ENCODE measurements at places on chromosomes 11 and 22.

DNA sequence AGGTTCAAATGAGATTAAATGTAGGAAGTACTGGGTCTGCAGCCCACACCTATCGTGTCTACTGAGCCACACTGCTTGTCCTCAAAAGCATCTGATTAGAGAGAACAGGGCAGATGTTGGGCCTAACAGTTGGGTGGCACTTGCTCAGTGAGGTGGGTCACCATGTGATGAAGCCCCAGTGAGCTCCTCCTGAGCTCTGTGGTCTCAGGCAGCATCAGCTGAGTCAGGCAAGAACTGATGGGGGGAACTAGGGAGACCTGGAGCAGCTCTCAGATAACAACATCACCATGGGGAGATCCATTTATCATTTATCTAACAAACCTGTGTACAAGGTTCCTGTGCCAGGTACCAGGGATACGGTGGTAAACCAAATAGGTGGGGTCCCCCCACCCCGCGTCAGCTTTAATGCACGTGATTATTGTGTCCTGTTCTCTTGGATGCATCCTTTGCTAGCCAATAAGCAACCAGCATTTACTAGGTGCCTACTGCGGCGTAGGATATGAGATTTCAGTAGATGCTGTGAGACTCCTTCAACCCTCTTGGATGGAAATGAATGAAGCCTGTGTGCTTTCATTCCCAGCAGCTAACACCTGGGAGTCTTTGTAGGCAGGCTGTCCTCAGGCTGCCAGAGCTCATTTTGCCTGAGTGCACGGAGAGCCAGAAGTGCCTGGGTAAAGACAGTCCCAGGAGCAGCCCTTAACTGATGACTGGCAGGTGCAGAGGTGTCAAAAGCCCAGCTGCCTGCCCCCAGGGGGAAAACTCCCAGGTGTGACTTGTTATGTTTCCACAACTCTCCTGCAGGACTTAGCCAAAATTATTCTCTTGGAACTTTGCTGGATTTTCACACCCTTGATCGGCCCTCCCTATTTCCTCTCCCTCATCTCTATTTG lies 73.6 kb upstream of the NARS2 start:
- no peak for DNase-seq

DNA sequence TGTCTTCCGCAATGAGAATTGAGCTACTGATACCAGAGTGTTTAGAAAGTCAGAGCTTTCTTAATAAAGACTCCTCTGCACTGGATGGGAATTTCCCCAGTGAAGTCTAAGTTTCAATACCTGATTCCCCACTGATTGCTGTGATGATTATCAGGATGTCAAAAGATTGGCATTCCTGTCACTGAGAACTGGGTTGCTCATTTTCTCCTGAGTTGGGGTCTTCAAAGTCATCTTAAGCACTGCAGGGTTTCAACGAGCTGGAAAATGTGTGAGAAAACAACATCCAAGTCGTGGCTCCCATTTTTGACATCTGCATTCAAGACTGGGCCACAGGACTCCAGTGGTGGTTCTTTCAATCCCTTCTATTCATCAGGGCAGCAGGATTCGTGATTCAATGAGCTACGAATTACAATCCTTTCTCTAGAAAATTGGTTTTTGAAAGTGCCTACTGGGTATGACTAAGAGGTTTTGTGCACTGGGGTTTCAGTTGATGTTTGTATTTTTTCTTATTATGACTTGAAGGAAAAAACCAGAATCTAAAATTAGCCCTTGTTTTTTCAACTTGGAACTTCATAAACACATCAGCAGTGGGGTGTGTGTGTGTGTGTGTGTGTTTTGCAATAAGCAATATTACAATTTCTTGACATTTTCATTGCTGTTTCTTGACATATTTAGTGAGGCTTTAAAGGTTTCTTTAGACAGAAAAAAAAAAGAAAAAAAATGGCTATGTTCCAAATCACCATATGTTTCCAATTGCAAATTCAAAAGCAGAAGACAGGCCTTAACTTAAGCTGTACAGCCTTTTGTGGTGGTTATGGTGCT lies 233.0 kb downstream of the FAM76B start:
- DNase-seq = no peak

DNA sequence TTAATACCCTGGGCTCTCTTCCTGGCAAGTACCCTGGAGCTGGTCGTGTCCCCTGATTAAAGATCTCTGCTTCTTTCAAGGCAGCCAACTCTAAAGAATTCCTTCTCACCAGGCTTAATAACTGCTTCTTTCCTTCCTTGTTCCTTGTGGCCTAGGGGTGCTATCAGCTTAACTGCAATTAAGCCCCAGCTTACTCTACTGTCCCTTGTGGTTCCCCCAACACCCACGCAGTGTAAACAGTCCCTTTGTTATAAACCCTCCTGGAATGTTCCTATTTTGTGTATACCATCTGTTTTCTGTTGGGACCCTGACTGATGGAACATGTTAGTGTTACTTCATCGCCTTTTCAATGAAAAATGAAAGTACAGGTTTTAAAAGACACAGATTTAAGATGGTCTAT lies 126.4 kb upstream of the KIRREL3 start:
- DNase-seq = no peak

DNA sequence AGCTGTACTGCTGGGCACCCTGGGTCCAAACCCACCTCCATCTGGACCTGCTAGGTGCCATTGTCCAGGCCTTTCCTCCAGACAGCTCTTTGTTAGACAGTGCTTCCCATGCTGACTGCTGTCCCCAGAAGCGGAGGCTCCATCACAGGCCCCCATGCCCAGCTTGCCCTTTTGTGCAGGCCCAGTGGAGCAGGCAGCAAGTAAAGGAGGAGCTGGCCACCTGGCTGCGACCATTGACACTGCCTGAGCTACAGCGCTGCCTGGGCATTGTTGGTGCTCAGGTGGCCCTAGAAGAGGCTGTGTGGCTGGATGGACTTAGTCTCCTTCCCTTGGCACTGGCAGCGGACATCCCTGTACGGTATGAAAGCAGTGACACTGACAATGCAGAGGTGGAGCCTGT lies 1.5 kb downstream of the DNHD1 start:
- DNase-seq = no peak

GRCh38 chr11:75639762-75640181 lies 29.1 kb downstream of the MAP6 start:
- no peak for DNase-seq

DNA sequence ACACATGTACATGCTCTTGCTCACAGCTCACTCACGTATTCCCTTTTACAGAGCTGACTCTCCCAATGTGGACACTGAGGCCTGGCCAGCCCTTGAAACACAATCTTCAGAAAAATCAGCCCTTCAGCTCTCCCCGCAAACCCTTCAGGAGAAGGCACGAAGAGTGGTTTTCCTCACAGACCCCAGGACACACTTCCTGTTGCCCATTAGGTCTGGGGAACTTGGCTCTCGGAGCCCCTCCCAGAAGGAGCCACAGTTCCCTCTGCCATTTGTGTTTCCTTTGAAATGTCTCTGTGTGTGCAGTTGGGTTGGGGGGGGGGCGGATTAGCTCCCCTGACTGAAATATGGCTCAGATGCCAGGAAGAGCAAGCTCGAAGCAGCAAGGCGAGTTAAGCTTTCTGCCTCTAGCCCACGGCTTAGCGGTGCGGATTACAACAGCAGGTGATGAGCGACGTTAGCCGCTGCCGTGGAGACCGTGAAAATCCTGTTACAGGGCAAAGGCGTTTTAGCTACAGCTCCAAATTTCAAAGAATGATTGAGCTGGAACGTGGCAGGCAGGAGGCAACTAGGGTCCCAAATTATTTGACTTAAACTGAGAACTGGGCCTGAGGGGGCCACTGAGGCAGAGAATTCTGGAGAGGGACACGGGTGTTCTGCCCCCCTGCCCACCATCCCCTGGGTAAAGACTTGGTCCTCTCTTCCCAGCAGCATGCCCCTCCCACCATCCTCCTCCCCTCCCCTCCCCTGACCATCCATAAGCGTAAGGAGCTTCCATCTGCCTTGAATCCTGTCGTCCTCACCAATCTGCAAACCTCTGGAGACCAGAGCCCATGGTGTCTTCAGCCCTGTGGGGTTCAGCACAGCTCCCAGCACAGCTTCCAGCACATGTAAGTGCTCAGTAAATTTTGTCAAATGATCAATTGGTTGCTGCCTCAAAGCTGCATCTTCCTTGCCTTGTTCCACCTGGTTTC lies 598.6 kb downstream of the BUD13 start:
- DNase-seq = no peak

GRCh38 chr11:110455718-110456117 lies 26.0 kb downstream of the FDX1 start:
- no peak for DNase-seq

GRCh38 chr11:3195251-3196160 lies 23.1 kb downstream of the MRGPRG start:
- no peak for DNase-seq

GRCh38 chr11:101528541-101528940 lies 55.3 kb downstream of the TRPC6 start:
- DNase-seq = no peak

- no peak for DNase-seq
Observed at GRCh38 chr11:117734601-117735024, 62.4 kb downstream of the DSCAML1 start.

All from activated gamma-delta T cell treated with anti-CD3 and anti-CD28 coated beads, Interleukin-2, amount 50 U/mL, for 16 hours (primary cell).